Stimulated activated CD4-positive, alpha-beta T cell treated with anti-CD3 and anti-CD28 coated beads, Interleukin-1b, Interleukin-23, amount 100 ng/mL, for 1 hour (primary cell): ENCODE measurements at places on chromosomes 13 and 19.

DNA sequence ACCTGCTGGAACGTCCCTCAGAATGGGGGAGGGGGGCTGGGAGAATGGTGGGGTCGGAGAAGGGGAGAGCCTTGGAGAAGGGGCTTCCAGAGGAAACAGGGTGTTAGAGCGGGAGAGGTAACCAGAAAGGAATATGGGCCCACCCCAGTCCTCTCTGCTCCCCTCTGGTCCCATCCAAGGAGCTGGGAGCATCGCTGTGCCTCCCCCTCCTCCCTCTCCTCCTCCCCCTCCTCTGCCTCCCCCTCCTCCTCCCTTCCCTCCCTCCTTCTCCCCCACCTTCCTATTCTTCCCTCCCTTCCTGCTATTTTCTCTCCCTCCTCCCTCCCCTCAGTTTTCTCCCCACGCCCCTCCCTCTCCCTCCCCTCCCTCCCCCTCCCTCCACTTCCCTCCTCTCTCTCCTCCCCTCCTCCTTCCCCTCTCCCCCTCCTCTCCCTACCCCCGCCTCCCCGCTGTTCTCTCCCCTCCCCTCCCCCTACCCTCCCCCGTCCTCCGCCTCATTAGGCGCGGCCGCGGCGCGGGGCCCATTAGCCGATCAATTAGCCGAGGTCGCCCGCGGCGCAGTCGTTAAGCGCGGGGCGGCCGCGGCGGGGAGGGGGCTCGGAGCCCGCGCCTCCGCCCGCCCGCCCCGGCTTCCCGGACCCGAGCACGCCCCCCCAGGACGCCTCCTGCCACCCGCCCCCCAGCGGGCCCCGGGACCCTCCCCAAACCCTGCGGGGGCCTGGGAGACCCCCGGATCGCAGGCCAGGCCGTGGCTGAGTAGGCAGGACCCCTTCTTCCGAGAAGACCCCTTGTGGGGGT is 15.4 kb downstream of the TLE5 start:
- no peak for DNase-seq

GRCh38 chr13:44903574-44903985 is 85.7 kb downstream of the NUFIP1 start:
- DNase-seq: no peak

GRCh38 chr13:26562512-26562890 is 5.0 kb downstream of the WASF3 start:
- no peak for DNase-seq

- no peak for DNase-seq
These were observed 77.3 kb upstream of the UBAC2 start for GRCh38 chr13:99123101-99124045.

DNA sequence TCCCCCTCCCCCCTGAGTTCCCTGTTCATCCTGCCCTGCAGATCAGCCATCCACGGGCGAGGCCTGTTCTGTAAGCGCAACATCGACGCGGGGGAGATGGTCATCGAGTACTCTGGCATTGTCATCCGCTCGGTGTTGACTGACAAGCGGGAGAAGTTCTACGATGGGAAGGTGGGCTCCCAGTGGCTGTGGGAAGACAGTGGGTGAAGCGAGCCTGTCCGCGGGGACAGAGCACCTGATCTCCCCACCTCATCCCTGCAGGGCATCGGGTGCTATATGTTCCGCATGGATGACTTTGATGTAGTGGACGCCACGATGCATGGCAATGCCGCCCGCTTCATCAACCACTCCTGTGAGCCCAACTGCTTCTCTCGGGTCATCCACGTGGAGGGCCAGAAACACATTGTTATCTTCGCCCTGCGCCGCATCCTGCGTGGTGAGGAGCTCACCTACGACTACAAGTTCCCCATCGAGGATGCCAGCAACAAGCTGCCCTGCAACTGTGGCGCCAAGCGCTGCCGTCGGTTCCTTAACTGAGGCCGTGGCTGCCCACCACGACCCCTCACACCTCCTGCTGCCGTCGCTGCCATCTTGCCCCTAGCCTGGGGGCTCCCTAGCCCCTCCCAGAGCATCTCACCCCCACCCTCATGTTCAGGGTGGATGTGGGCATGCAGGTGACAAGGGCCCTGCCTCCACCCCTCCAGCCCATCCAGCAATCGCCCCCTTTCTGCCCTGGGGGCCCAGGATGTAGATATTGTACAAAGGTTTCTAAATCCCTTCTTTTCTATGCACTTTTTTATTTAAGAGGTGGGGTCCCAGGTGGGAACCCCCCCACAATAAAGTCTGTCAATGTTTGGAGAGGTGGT is 4.0 kb downstream of the IGFLR1 start:
- DNase-seq: no peak

- no peak for DNase-seq
These were observed 99.7 kb upstream of the MIR17HG start for GRCh38 chr13:91247768-91248167.

GRCh38 chr13:91014696-91015095 is 332.8 kb upstream of the MIR17HG start:
- DNase-seq: no peak

- no peak for DNase-seq
These were observed 131.5 kb downstream of the NUFIP1 start for GRCh38 chr13:44857736-44858135.

- no peak for DNase-seq
These were observed 298.7 kb downstream of the RFC3 start for GRCh38 chr13:34116651-34117050.

GRCh38 chr13:60012488-60012887 is 151.2 kb downstream of the DIAPH3 start:
- DNase-seq: no peak

GRCh38 chr19:45674946-45675345 is 6.9 kb downstream of the GIPR start:
- no peak for DNase-seq

DNA sequence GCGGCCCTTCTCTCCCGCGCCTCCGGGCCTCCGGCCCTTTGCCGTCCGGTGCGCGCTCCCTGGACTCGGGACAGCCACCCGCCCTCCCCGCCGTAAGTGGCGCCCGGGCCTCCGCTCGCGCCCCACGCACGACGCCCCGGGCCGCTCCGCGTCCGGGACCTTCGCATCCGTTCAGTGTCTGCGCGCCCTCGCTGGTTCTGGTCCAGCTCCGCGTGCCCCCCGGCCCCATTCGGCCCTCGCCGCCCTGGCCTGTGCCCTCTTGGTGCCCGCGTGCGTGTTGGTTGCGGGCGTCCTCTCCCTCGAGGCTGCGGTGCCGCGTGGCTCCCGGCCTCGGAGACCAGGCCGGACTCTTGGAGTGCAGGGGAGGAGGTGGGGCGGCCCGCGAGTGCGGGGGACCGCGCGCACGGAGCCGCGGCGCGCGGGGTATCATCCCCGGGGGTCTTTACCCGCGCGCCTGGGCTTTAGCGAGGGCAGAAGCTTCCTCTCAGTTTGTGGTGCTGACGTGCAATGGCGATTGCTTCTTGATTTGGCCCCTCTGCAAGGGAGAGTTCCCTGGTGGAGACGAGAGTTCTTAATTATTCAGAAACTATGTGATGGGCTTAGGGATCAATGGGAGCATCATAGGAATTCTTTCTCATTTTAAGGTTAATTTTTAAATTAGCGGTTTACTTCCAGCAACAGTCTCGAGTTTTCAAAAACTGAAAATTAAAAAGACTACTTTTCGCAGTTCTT is 757 bp downstream of the WASF3 start:
- DNase-seq: no peak

- no peak for DNase-seq
These were observed 41.2 kb downstream of the BRD4 start for GRCh38 chr19:15291089-15291488.

DNA sequence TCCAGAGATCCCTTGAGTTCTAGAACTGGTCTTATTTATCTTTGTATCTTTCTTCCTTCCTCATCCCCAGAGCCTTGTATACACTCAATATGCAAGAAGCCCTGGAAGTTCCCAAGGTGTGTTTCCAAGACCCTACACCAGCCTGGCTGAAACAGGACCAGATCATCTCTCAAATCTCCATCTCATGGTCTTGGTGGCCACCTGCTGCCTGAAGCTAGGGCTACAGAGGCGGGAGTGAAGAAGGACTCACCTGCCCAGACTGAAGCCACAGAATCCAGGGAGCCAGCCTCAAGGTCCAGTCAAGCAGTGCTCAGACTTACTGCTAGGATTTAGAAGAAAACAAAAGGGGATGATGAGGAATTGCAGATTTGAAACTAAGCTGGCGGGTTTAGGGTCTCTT is 6.1 kb upstream of the CYSLTR2 start:
- DNase-seq: no peak

DNA sequence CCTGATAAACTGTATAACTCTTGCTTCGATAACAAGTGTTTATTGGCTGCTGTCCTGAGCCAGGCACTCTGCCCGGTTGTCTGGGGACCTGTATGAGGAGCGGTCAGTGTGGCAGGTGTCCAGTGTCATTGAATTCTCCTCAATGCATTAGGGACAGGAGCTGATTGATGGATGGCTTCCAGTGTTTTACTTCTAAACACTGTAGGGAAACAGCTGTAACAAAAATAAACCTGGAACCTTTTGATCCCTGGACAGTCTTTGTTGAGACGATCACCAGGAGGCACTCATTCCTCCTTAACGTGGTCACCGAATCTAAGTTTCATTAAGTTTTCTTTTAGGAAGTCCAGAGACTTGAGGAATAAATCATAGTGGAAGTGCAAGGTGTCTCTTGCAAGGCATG is 17.9 kb downstream of the UBAC2 start:
- no peak for DNase-seq

GRCh38 chr19:7932930-7933300 is 7.0 kb upstream of the CTXN1 start:
- DNase-seq: no peak

- no peak for DNase-seq
These were observed 203.9 kb downstream of the LHFPL6 start for GRCh38 chr13:39399102-39399501.

DNA sequence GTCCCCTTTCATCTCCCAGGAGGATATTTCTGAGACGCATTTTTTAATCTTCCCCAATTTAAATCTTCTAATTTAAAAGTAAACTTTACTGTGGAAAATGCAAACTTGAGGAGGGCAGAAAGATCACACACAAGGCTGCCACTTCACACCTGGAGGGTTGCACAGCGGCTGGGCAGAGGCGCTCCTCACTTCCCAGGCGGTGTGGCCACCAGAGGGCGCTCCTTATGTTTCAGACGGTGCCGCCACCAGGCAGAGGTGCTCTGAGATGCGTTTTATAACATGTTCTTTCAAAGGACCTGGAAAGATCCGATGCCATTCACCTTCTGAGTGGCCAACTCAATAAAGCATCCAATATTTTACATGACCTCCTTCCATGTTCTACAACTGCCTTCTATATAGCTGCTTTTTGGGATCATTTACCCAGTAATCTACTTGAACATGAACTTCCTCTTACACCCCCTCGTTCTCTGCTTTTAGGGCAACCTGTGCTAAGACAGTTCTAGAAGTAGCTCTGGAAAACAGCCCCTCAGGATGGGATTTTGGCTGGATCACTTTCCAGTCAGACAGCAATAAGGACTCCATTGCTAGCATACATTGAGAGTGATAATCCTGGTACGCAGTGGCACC is 14.8 kb upstream of the MTUS2 start:
- no peak for DNase-seq

DNA sequence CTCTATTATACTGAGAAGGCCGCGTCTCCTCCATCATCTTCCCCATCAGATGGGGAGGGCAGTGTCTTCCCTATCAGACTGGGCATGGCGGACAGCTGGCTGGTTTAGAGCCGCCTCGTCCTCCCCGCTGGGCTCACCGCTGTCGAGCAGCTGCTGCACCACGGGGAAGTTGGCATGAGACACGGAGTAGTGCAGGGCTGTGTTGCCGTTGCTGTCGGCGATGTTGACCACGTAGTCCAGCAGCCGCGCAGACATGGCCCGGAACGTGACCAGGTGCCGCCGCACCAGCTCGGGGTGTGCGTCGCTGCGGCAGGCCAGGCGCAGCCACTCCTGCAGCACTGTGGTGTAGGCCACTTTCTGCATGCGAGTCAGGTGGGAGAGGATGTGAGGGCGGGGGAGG is 18.8 kb upstream of the SPC24 start:
- no peak for DNase-seq

GRCh38 chr19:35179830-35180229 is 25.3 kb downstream of the FXYD5 start:
- no peak for DNase-seq

DNA sequence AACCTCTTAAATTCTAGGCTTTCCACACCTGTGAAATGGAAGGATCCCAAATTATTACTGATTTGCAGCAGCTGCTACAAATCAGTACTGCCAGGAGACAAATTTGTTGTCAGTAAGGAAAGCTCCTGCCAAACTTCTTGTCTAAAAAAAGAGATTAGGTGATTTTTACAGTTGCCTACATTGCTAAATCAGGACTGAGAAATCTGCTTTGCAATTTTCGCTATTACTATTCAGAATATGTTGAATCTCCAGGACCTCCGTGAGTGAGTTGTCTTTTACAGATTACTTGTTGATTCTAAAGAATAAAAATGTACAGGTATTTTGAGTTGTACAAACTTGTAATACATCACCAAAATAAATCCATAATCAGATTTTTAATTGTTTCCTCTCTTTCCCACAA is 1815.9 kb downstream of the PCDH9 start:
- DNase-seq: no peak

GRCh38 chr13:50130123-50130946 is 115.1 kb downstream of the KCNRG start:
- DNase-seq: no peak

GRCh38 chr13:103291798-103292572 is 225.8 kb upstream of the SLC10A2 start:
- DNase-seq: no peak

- DNase-seq: no peak
These were observed 12.5 kb downstream of the GADD45B start for GRCh38 chr19:2488405-2488941.
